Peyer's patch (tissue), 4 donors: ENCODE measurements at places on chromosomes 6 and 20.

GRCh38 chr20:25669826-25670422, 26.7 kb downstream of the ZNF337 start:
- DNase-seq: no peak

DNA sequence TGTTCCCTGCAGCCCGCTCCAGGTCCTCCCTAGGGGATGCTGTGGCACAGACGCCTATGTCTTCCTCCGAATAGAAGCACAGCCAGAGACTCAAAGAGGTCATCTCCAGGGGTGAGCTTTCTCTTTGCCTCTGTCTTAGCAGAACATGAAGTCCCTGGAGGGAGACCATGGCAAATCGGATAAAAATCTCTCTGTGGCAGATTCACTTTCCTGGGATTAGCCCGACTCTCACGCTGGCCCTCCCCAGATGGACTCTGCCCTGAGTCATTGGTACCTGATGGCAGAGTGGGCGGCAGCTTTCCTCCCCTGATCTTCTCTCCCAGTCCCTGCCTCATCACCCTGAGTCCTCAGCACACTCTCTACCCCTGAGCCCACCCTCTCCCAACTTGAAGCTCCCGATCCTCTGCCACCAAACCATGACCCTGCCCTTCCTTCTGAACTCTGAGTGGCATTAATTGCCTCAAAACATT, 58.0 kb upstream of the CCDC167 start:
- DNase-seq: no peak

- no peak for DNase-seq
These were observed 11.9 kb downstream of the PCMT1 start for GRCh38 chr6:149761438-149761837.

DNA sequence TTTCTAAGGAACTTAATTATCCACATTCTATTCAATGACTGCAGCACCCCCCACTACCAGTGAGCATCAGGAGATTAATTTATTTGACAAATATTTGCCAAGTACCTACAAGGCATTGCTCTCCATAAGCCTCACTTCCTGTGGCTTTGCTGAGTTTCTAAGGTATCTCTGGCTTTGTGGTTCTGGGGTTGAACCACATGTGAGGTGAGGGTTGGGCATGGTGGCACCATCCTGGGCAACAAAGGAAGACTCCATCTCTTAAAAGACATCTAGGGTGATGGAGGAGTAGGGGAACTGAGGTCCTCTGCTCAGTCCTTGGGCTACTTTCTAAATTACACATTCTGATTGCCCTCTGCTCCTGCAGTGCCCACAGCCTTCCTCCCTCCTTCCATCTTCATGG, 25.5 kb upstream of the WFDC2 start:
- no peak for DNase-seq

DNA sequence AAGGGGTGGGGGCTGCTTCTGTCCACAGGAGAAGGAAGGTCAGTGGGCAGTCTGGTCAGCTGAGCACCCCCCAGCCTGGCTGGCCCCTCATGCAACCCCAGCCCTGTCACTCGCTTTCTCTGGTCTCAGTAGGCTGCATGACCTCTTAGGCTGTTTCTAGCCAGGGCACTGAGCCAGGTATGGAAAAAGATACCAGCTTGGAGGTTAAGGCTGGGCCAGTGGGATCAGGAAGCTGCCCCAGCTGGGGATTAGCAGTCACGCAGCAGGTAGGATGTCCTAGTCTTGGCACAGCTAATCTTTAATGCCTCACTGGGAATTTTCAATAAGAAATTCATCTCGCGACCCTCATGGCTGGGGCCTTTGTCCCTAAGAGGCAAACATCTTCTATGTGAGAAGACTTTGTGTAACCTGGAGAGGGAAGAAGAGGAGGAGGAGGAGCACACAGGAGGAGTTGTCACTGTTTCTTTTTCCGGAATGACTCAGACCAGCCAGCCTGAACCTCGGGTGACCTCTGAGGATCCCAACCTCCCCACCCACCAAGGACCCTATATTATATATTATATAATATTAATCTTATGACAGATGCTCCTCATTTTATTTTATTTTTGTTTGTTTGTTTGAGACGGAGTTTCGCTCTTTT, 2.4 kb upstream of the BPIFA2 start:
- no peak for DNase-seq

- DNase-seq: no peak
These were observed 6.8 kb upstream of the MRPS10 start for GRCh38 chr6:42224222-42225028.

GRCh38 chr6:69825904-69826303, 29.1 kb upstream of the LMBRD1 start:
- DNase-seq: no peak

GRCh38 chr6:108171291-108171917, 5.6 kb downstream of the NR2E1 start:
- no peak for DNase-seq

DNA sequence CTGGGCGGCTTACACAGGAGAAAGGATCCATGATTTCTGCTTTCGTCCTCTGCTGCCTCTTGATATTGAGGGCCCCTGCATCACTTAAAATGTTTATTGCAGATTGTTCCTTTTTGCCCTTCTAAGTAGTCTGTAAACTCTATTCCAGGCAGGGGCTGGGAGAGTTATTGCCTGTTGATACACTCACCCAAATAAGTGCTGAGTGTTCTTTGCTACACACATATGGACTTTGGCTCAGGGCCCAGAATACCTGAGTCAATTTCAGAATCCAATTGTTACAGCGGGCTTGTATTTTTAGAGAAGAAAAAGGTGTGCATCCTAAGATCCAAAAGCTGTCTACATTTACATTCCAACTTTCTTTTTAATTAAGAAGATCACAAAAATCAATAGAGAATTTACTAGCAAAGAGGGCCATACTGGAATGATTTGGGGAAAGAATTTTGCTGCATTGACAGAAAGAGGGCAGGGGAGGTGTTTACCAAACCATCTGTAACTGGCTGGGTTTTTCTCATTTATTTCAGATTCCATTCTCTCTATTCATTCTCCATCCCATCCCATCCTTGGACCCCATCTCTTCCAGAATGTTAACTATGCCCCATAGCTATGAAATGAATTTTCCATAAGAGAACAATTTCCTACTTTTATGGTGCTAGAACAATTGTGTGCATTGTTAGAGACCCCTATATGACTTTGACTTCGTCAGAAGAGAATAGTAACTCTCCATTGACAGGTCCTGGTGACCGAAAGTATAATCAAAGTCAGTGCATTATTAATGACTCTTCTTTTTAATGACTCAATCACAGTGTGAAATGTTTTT, 959.9 kb upstream of the FLRT3 start:
- DNase-seq: no peak

DNA sequence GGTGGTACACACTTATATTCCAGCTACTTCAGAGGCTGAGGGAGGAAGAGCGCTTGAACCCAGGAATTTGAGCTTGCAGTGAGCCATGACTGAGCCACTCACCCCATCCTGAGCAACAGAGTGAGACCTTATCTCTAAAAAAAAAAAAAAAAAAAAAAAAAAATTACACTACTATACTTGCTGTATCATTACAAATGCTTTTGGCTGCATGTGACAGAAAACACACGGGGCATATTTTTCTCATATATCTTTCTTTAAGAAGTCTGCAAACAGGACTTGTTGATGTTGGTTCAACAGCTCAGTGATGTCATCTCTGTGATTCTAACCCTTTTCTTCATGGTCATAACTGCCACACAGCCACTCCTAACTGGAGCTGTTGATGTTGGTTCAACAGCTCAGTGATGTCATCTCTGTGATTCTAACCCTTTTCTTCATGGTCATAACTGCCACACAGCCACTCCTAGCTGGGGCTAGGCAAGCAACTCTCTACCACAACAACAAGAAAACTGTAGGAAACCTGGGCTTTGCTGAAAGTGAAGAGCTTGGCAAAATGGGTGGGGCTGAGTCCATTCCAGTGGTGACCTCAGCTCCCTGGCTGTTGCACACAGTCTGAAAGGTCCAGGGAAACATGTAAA, 19.8 kb downstream of the MTFR2 start:
- no peak for DNase-seq

- DNase-seq: no peak
These were observed 16.6 kb downstream of the DDO start for GRCh38 chr6:110398778-110399177.

DNA sequence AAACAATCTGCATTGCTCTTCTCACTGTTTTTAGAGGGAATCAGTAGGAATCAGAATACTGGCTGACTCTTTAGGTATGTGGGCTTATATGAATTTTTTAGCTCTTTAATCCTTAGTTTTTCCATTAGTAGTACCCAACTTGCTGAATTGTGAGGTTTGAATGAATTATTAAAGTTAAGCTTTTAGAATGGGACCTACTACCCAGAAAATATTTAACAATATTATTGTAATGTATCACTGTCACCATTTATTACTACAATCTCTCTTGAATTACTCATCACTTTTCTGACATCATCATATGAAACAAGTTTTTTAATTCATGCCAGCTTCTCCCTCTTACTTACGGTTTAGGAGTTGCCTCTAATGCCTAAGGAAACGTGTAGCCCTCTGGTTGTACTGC, 212.7 kb downstream of the BCKDHB start:
- no peak for DNase-seq

GRCh38 chr6:162226803-162227202, 500.8 kb downstream of the PRKN start:
- DNase-seq: no peak

- DNase-seq: no peak
These were observed 954 bp downstream of the HSD17B8 start for GRCh38 chr6:33205191-33206026.

- no peak for DNase-seq
These were observed 58.9 kb upstream of the OPRM1 start for GRCh38 chr6:153980171-153980570.

DNA sequence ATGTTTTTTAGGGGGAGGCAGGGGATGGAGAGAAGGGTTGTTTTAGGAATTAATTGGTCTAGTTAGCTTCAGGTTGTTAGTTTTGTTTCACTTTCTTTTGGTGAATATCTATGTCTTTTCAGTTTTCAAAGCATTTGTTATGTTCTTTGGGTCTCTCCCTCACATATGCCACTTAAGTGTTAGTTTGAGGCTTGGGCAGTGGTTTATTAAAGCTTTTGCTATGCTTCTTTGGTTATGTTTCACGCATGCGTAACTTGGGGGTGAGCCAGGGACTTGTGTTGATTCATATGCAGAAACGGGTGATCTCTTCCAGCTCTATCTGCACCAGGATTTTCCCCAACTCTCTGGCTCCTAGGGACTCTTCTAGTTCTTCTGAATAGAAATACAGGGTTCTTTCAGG, 11.4 kb upstream of the MMS22L start:
- DNase-seq: no peak

DNA sequence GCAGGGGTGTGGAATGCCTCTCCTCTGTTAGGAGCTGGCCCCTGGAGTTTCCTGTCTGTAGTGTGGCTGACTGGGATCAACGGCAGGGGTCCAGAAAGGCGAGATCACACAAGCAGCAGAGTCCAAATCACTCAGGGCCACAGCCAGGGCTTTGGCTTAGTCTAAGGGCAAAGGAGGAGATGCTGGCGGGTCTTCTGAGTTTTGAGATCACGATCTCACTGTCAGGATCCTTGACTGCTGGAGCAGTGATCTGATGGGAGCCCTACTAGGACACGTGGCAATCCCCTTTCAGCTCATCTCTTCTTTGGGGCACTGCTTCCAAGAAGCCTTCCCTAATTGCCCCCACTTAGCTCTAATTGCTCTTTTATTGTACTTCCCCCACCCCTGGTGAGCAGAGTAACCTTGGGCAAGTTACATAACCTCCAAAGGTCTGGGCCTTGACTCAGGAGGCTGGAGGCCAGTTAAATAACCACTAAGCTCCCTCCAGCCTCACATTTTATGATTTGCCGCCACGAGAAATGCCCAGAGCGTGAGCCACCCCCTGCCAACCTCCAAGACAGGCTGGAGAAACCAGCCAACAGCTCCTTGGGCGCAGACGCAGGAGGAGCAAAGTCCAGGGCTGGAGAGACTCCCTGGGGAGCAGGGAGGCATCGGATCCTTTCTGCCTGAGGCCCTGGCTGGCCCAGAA, 12.0 kb downstream of the KCNK5 start:
- DNase-seq: peak; percentile 90

DNA sequence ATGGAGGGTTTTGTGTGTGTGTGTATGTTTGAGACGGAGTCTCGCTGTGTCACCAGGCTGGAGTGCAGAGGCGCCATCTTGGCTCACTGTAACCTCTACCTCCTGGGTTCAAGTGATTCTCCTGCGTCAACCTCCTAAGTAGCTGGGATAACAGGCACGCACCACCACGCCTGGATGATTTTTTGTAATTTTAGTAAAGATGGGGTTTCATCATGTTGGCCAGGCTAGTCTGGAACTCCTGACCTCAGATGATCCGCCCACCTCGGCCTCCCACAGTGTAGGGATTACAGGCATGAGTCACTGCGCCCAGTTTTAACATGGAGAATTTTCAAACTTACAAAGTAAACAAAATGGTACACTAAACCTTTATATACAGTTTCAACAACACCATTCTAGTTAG, 22.8 kb downstream of the AMD1 start:
- no peak for DNase-seq

DNA sequence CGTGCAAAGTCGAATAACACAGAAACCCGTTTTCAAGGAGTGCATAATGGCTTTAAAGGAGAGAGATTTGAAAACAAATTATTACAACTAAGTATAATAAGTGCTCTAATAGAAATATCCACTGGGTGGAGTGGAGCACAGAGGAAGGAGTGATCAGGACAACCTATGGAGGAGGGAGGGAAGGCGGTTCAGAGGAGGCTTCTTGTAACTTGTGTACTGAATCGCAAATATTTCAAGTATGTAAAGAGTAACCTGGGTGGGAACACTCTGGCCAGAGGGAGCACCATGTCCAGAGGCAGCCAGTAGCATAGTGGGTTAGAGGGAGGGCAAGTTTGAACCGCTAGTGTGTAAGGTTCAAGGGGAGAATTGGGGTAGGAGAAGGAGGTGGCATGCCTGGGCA, 21.6 kb upstream of the TNFAIP3 start:
- no peak for DNase-seq

GRCh38 chr6:53724501-53724900, 58.9 kb upstream of the KLHL31 start:
- no peak for DNase-seq

DNA sequence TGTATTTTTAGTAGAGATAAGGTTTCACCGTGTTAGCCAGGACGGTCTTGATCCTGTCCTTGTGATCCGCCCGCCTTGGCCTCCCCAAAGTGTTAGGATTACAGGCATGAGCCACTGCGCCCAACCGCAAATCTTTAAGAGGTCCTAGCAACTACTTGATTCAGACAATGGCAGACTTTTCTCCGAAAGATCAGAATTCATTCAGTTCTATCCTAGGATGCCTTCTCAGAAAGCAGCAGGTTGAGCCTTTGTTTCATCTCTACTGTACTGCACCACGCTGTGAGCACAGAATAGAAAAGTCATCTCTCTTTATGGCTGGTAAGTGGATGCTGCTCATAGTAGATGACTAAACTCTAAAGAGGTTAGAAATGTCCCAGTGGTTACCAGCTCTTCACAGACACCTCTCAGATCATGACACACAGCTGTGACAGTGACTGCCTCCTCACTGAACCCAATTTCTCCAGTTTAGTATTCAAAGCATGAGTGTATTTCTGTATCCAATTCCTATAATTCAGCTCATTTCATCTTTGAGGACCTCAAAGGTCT, 6.0 kb upstream of the HSF2 start:
- DNase-seq: no peak
